ENCODE measurements at places on chromosomes 5 and 9.

GRCh38 chr9:80231318-80232236, 659.8 kb downstream of the TLE4 start:
- no peak for DNase-seq

- no peak for DNase-seq
These were observed 442.6 kb upstream of the RGMB start for GRCh38 chr5:98330871-98331270.

DNA sequence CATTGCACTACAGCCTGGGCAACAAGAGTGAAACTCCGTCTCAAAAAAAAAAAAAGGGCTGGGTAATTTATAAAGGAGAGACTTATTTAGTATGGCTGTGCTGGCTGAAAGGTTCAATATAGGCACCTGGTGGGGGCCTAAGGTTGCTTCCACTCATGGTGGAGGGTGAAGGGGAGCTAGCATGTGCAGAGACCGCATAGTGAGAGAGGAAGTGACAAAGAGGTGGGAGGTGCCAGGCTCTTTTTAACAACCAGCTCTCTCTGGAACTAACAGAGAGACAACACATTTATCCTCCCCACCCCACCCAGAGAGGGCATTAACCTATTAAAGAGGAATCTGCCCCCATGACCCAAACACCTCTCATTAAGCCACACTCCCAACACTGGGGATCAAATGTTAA, 28.9 kb upstream of the SERINC5 start:
- DNase-seq, result no peak

DNA sequence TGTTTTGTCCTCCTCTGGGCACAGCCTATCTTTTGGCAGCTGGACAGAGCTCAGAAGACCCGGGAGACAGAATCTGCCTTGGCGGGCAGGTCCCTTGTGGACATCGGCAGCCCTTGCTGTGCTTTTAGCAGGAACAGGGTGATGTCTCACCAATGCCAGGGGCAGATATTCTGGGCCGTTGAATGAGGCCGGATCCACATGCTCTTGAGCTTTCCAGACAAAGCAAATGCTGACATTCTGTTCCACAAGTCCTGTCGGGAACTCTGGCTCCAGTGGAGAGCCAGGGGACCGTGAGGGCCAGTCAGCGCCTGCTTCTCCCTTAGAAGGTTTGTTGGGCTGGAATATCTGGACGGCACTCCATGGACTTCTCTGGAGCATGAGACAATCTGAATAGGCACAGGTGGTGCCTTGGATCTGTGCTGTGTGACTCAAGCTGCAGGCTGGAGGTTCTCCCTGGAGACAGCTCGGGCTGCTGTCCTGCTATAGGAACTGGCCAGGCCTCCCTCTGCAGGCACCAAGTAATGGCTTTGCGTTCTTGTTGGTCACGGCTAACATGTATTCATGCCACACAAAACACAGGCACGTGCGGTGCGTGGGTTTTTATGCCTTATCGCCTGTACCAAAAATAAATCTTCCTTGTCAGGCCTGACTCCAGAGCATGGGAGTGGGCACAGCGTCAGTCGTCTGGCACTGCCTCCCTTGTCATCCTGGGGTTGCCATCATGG, 80.3 kb downstream of the GADD45G start:
- DNase-seq, result no peak

GRCh38 chr9:86246752-86247161, 12.7 kb downstream of the C9orf153 start:
- DNase-seq, result no peak

- DNase-seq, result peak; percentile 38
These were observed 293 bp downstream of the CENPP start for GRCh38 chr9:92325991-92326500.

DNA sequence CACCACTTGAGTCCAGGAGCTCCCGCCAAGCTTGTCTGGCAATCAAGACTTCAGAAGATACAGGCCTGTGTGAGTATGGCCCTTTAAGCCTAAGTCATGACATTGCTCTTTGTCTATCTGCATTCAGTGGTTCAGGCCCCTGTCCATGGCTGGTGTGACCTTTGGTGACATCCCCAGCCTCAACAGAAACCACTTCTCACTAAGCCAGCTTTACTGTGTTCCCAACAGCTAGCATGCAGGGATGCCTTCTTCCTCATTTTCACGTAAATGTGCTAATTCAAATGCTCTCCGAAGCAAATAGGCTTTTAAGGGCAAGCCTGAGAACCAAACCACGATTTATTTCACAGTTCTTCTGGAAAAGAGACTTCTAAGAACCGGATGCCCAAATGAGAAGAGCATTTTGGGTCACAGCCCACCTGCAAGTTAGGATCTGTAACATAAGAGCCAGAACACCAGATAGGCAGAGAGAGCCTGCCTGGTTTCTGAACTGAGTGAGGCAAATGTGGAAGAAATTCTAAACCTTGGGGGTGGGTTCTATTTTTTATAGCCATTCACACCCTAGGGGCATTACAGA, 14.9 kb downstream of the CD180 start:
- no peak for DNase-seq

- peak; percentile 8 for DNase-seq
These were observed 560.7 kb downstream of the HTR1A start for GRCh38 chr5:63401436-63402046.

- DNase-seq, result no peak
These were observed 10.5 kb upstream of the ENTREP1 start for GRCh38 chr9:69314547-69314946.

GRCh38 chr5:145834917-145835847, at the start of gene PRELID2:
TSS of gene PRELID2 (minus strand) at chr5:145835342. CDS start at chr5:145835251, 91 bp downstream.
- peak; percentile 90 for DNase-seq

- no peak for DNase-seq
These were observed 31.1 kb upstream of the PPP3R2 start for GRCh38 chr9:101625876-101626275.

DNA sequence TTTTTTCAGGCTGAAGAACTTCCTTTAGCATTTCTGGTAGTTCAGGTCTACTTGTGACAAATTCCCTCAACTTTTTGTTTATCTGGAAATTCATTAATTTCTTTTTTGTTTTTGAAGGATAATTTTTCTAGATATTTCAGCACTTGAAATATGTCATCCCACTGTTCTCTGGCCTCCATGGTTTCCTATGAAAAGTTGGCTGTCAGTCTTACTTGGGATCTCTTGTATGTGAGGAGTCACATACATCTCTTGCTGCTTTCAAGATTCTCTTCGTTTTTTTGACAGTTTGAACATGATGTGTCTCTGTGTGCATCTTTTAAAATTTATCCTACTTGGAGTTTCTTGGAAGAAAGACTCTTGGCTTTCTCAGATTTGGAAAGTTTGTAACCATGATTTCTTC, 79.5 kb downstream of the RIC1 start:
- no peak for DNase-seq
